ENCODE measurements at places on chromosomes 7 and 10. TPM values are rescaled to one million over a fixed set of nuclear protein-coding genes. Genes with fewer than 3 reads are reported as not detected.

The ZNF503 gene
- total RNA-seq, result 13.5 TPM

The TWIST1 gene
- total RNA-seq, result 45.0 TPM

The KCNH2 gene
- not detected for total RNA-seq

The ELFN1 gene
- 3.7 TPM for total RNA-seq

The IKZF1 gene
- not detected for total RNA-seq

The INTS15 gene
- 9.6 TPM for total RNA-seq

The SPDYE2 gene
- total RNA-seq, result not detected

The ADIRF gene
- 51.1 TPM for total RNA-seq

The MYL7 gene
- total RNA-seq, result 0.73 TPM

The TMEM229A gene
- not detected for total RNA-seq

The CALML5 gene
- not detected for total RNA-seq

The TSPAN13 gene
- 1.1 TPM for total RNA-seq

The LRIT1 gene
- total RNA-seq, result not detected

The BICC1 gene
- 45.9 TPM for total RNA-seq

The GDF2 gene
- total RNA-seq, result not detected
